Colonic mucosa (tissue), 4 donors: ENCODE measurements at places on chromosomes 12 and 14. TPM values are rescaled to one million over a fixed set of nuclear protein-coding genes. Genes with fewer than 3 reads are reported as not detected.

The SFSWAP gene
- 35.6 TPM for total RNA-seq

The APAF1 gene
- 52.6 TPM for total RNA-seq

The KLHL33 gene
- 0.05 TPM for total RNA-seq

GRCh38 chr12:55671746-55672145, 35.1 kb downstream of the OR10P1 start:
- H3K4me3 ChIP-seq: no peak overlapping the region
- peak; percentile 65 for DNase-seq
- H3K27ac ChIP-seq: peak overlapping the region; percentile 34
- no peaks in the 10 kb centered on the region for H3K36me3 ChIP-seq
- no peaks in the 10 kb centered on the region for H3K27me3 ChIP-seq

GRCh38 chr12:94721173-94721572, 70.8 kb upstream of the TMCC3 start:
- H3K27me3 ChIP-seq: no peaks in the 10 kb centered on the region
- no peak overlapping the region for H3K27ac ChIP-seq
- no peak for DNase-seq
- no peak overlapping the region for H3K4me3 ChIP-seq
- no peaks in the 10 kb centered on the region for H3K4me1 ChIP-seq

GRCh38 chr12:89084751-89085150, 267.6 kb downstream of the DUSP6 start:
- H3K4me3 ChIP-seq: no peak overlapping the region
- no peak overlapping the region for H3K27ac ChIP-seq
- no peak for DNase-seq
- no peaks in the 10 kb centered on the region for H3K4me1 ChIP-seq

GRCh38 chr14:101980700-101981099, 16.3 kb downstream of the DYNC1H1 start:
- no peak overlapping the region for H3K4me3 ChIP-seq
- no peak overlapping the region for H3K27ac ChIP-seq
- no peaks in the 10 kb centered on the region for H3K4me1 ChIP-seq
- no peak for DNase-seq

GRCh38 chr12:111379942-111380554, 11.2 kb upstream of the PHETA1 start:
- no peak for DNase-seq
- no peak overlapping the region for H3K27ac ChIP-seq
- no peaks in the 10 kb centered on the region for H3K36me3 ChIP-seq
- no peaks in the 10 kb centered on the region for H3K4me1 ChIP-seq

GRCh38 chr14:99127651-99128167, 144.3 kb downstream of the BCL11B start:
- no peak overlapping the region for H3K4me3 ChIP-seq
- DNase-seq: no peak
- H3K27ac ChIP-seq: no peak overlapping the region
- no peaks in the 10 kb centered on the region for H3K4me1 ChIP-seq
- no peaks in the 10 kb centered on the region for H3K36me3 ChIP-seq

DNA sequence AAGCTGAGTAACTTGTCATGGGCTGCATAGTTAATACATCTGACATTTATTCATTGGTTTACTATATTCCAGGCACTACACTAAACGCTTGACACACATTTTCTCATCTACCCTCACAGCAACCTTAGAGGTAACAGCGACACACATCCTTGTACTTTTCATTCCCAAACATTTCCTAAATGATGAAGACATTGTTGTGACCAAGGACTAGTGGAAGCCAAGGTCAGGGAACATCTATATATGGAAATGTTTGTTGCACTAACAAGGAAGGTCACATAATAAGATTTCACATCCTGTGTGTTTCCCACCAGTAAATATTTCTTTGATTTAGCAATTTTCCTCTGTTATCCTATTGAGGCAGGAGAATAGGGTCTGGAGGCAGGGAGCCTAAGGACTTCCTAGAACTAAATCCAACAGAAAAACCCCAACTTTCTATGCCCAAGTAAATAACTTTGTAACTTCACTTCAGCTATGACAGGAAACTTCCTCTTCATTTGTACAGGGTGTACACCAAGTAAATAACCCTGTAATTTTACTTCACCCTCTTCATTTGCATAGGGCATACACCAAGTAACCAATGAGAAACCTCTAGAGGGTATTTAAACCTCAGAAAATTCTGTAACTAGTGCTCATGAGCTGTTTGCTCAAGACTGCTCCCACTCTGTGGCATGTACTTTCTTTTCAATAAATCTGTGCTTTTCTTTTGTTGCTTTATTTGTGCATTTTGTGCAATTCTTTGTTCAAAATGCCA, 48.4 kb downstream of the ZNF641 start:
- no peak overlapping the region for H3K4me3 ChIP-seq
- no peaks in the 10 kb centered on the region for H3K36me3 ChIP-seq
- no peaks in the 10 kb centered on the region for H3K27me3 ChIP-seq
- H3K4me1 ChIP-seq: no peaks in the 10 kb centered on the region
- no peak for DNase-seq

- no peak for DNase-seq
- H3K27me3 ChIP-seq: no peaks in the 10 kb centered on the region
- H3K4me3 ChIP-seq: no peak overlapping the region
- no peaks in the 10 kb centered on the region for H3K36me3 ChIP-seq
- peaks cover 11% of the 10 kb centered on the region for H3K4me1 ChIP-seq
These were observed 35.6 kb downstream of the LEMD3 start for GRCh38 chr12:65204886-65205525.

GRCh38 chr12:131636940-131637750, 73.7 kb upstream of the SFSWAP start:
- H3K36me3 ChIP-seq: no peaks in the 10 kb centered on the region
- no peak overlapping the region for H3K4me3 ChIP-seq
- no peak overlapping the region for H3K27ac ChIP-seq
- no peaks in the 10 kb centered on the region for H3K27me3 ChIP-seq
- DNase-seq: no peak
- no peaks in the 10 kb centered on the region for H3K4me1 ChIP-seq

DNA sequence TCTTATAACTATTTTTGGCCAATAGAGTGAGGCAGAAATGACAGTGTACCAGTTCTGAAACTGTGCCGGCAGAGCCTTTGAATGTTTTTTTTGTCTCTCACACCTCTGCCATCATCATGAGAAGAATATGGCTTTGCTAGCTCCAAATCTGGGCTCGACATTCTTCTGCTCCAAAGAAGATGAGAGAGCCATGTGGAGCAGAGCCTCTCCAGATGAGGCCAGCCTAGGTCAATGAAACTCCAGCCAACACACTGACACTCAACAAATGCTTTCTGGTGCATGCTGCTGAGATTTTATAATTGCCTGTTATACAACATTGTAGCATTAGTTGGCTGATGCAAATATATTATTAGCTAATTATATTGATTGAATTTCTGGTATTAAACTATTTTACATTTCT, 154.7 kb downstream of the SLC38A4 start:
- no peak overlapping the region for H3K4me3 ChIP-seq
- H3K27ac ChIP-seq: no peak overlapping the region
- no peak for DNase-seq
- H3K27me3 ChIP-seq: no peaks in the 10 kb centered on the region
- no peaks in the 10 kb centered on the region for H3K4me1 ChIP-seq
- no peaks in the 10 kb centered on the region for H3K36me3 ChIP-seq

- no peaks in the 10 kb centered on the region for H3K27me3 ChIP-seq
- no peak overlapping the region for H3K4me3 ChIP-seq
- H3K27ac ChIP-seq: peak overlapping the region; percentile 10
- no peak for DNase-seq
- peaks cover 5% of the 10 kb centered on the region for H3K4me1 ChIP-seq
These were observed 70.6 kb upstream of the ACTN1 start for GRCh38 chr14:69049675-69050074.
